ENCODE measurements at places on chromosomes 5 and 9.

- no peak for DNase-seq
Observed at GRCh38 chr5:164233791-164234190, 728.4 kb downstream of the MAT2B start.

DNA sequence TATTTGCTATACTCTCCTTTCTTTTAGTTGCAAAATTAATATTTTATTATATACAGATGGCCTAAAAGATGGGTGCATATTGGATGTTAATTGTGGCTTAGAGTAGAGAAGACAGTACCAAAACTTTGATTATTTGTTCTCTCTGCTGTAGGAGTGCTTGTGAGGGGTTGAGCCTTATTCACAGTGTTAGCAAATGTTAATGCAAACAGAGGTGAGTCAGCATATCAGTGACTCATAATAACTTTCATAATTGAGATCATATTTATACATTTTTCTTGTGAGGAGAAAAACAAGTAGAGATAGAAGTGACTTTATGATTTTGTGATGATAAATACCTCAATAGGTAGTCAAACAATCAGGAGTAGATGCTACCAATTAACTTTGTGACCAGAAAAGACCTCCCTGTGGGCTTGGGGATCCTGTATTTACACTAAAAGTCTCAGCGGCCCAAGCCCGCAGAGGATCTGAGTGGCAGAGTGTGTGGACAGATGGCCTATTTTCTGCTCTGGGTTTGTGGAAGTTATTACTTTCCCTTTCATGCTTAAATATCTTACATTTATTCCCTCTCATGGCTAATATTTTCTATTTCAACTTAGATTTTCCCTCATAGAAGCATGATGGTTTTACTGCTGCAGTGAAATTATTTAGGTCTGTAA is 226.5 kb downstream of the TAF11L14 start:
- DNase-seq = no peak

GRCh38 chr5:120644516-120644915 is 180.4 kb downstream of the PRR16 start:
- no peak for DNase-seq

- DNase-seq = no peak
Observed at GRCh38 chr5:78760366-78760765, 111.8 kb upstream of the LHFPL2 start.

GRCh38 chr5:57316798-57317327 is 143.0 kb downstream of the GPBP1 start:
- no peak for DNase-seq

- no peak for DNase-seq
Observed at GRCh38 chr5:35640623-35641022, 23.0 kb downstream of the SPEF2 start.

GRCh38 chr5:139293202-139293506 is 386 bp upstream of the MATR3 start:
- DNase-seq = no peak

GRCh38 chr5:156191547-156191946 is 135.4 kb upstream of the SGCD start:
- no peak for DNase-seq
